ENCODE measurements at places on chromosomes 1 and 21.

DNA sequence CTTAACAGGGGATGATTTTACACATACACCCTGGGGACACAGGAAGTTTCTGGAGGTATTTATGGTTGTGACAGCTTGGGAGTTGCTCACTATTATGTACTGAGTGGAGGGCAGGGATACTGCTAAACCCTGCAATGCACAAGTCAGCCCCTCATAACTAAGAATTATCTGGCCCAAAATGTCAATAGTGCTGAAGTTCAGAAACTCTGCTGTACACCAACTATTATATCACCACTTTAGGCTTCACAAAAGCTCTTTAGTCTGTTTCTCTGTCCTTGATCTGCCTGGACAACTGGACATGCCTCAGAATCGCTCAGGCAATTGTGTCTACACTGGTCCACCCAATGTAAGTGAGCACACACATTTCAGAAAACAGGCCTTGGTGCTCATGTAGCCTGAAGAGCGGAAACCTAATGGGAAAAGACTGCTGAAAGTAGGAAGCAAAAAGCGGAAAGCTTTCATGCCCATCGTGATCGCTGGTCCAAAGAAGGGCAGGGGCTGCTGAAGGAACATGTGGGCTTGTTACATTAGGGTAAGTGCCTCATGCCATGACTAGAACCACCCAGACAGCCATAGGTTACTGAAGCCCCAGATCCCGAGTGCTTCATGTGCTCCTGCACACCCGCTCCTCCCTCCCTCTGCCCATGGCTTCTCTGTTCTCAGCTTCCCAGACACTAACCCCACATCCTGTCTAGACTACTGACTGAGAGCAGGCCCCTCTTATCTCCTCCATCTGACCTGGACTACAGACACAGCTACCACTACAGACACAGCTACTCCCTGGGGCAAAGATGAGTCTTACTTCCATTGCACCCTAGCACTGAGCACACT, 73.5 kb downstream of the LRIG2 start:
- DNase-seq, result no peak

GRCh38 chr1:28078680-28079626, 9.5 kb downstream of the EYA3 start:
- no peak for DNase-seq

DNA sequence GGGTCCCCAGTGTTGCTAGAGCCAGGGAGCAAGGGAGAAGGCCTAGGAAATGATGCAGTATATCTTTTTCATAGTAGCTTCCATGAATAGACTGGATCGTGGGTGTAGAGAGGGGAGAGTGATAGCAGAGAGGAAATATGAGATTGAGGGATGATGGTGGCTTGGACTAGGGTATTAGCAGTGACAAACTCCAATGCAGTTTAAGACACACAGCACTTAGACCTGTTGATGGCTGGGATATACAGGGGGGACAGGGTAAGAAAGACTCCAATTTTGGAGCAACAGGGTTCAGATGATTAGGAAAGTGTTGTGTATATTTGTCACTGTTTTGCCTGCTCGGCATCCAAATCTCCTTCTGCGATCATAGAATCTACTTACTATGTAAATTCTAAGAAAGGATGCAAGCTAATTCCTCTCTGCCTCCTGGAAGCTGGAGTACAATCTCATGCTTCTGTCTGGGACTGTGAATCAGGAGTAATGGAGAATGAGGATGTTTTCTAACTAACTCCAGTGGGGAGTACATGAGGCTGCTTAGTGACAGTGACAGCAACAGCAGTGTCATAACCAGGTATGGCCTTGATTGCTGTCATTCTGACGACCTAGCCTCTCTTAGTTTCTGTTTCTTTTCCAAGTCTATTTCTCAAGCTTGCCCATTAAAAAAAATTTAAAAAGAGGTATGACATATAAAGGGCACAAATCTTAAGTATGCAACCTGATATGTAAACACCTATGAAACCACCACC, 47.5 kb downstream of the SYDE2 start:
- no peak for DNase-seq

GRCh38 chr1:230083053-230083452, 16.0 kb downstream of the GALNT2 start:
- no peak for DNase-seq

DNA sequence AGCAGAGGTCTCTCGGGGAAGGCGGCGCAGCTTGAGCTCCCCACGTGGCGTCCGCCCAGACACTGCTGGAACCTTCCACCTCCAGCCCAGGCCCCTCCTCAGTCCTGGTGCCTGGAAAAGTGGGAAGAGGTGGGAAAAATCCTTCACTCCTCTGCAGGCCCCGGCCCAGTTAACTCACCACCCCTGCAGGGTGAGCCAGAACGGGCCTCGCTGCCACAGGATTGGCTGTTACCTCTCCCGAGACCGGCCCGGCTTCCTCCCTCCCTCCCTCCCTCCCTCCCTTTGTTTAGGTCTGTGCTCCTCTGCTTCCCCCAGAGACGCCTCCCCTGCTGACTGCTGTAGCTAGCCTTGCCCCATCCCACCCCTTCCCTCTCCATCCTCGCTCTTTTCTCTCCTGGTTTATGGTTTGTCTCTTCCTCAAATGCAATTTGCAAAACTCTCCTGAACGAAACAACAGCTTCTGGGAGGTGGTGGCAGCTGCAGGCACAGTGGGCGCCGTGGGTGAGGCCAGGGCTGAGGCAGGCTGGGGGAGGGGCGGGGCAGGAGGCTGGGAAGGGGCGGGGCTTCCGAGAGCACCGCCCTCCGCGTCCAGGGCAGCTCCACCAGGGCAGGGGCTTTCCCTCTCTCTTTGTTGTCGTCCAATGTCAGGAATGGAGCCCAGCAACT, 6.5 kb downstream of the CAPN9 start:
- DNase-seq, result peak; percentile 91
